ENCODE measurements at places on chromosomes 5 and 9. TPM values are rescaled to one million over a fixed set of nuclear protein-coding genes. Genes with fewer than 3 reads are reported as not detected.
A peak's percentile ranks its signal among the peaks of the same experiment; 100 is the strongest.

Gene LRRTM2
- total RNA-seq = under 0.01 TPM

Gene DCP2
- 24.5 TPM for total RNA-seq

Gene TMEM171
- total RNA-seq = 2.8 TPM

Gene ANKH
- total RNA-seq = 9.5 TPM

Gene CAMK2A
- not detected for total RNA-seq

Gene EQTN
- not detected for total RNA-seq

Gene OSMR
- 20.1 TPM for total RNA-seq

Gene IRX2
- total RNA-seq = 17.2 TPM

Gene HMCN2
- total RNA-seq = not detected

Gene NR6A1
- 1.1 TPM for total RNA-seq

Gene TRPM3
- total RNA-seq = not detected

Gene CAMK4
- total RNA-seq = 3.9 TPM

GRCh38 chr5:100603141-100603540 is 68.0 kb downstream of the FAM174A start:
- DNase-seq = no peak

DNA sequence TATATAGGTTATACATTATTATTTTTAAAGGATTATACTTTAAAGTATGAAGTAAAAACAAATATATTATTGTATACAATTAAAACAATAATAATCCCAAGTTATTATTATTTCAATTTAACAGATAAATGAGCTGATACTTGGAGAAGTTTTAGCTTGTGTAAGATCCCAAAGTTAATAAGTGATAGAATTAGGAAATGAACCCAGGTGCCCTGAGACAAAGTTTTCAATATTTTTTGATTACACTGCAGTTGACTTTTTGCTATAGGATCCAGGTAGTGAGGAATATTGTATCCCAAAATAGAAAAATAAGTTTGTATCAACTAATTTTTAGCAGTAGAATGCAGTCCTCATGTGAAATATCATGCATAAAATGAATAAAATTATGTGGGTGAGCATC is 543.2 kb upstream of the ZNF608 start:
- DNase-seq = no peak

DNA sequence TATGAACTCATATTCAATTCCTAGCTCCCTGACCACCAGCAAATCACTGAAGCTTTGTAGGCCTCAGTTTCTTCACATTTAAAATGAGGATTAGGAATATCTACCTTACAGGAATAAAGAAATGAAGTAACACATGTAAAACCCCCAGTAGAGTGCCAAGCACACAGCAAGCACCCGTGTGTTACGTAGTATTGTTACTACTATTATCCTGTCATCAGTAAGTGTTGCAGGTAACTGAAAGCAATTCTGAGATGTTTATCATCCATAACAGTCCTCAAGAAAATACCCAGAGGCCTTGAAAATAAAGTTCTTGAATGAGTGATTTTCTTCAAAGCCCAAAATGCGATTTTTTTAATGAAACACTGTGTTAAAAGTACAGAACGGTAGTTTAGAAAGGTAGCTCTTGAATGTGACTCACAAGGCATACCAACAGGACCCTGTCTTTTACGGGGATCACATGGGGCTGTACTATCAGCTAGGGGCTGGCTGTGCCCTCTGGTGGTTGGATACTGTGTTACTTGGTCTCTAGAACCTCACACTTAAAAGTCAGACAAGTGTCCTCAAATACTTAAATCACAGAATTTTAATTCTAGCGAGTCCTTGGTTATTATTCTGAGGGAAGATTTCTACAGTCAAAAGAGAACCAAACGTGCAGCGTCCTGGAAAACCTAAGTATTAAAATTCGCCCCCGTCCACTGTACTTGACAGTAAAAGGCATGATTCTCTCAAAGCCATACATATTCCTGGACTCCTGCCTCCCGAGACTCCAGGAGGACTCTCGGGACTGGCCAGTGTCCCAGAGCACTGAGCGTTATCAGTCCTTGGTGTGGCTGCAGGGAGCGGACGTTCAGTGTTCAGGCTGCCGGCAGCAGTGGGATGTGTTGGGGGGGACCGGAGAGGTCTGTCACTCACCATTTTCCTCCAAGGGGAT is 725 bp downstream of the NDUFB6 start:
- no peak for DNase-seq

GRCh38 chr9:11708899-11709298 is 984.3 kb upstream of the TYRP1 start:
- no peak for DNase-seq

GRCh38 chr5:154351141-154351540 is 94.7 kb upstream of the SAP30L start:
- DNase-seq = no peak

DNA sequence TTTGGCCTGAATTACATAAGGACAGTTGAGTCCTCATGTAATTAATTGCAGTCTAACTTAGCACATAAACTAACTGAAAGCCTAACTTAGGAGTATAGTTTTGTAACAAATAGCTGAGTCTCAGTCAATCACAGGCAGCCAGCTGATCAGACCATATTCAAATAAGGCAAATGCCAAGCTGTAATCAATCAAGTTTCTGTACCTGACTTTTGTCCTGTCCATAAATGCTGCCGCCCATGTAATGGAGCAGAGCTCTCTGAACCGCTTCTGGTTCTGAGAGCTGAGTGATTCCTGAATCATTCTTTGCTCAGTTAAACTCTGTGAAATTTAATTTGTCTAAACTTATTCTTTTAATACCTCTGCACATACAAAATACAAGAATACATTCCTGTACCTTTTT is 104.8 kb downstream of the TSSK1B start:
- no peak for DNase-seq

DNA sequence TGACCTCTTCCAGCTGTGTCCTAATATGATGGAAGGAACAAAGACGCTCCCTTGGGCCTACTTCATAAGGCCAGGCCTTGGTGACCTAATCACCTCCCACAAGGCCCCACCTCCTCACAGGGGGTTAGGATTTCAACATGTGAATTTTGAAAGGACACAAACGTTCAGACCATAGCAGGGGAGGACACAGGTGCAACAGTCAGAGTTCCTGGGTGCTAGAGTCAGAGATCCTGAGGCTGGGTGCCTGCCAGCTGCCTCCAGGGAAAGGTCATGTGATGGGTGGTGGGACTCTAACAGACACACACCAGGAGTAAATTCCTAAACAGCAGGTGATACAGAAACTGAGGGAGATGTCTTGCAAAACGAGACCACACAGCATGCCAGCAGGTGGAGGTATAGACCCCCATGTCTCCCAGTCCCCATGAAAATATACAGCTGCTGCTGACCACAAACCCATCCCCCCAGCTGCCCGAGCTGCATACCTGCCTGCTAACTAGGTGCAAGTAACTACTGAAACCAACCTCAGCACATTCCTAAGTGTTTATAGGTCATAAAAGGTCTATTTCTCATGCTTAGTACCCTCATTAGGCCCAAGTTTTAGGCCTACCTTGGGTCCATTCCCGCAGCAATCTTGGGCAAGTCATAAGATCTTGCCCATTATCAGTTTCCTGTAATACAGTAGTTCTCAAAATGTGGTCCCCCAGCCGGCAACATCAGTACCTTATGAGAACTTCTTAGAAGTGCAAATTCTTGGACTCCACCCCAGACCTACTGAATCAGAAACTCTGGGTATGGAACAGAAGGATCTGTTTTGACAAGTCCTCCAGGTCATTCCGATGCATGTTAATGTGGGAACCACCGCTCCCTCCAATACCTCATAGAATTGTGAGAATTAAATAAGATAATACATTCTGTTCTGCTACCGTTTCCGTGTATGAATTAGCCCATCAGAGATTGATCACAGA is 245.3 kb downstream of the ENC1 start:
- DNase-seq = peak; percentile 63

GRCh38 chr9:79134654-79135053 is 437.1 kb upstream of the TLE4 start:
- no peak for DNase-seq

- DNase-seq = no peak
Measured at GRCh38 chr9:135229701-135230385, 142.4 kb downstream of the OLFM1 start.

DNA sequence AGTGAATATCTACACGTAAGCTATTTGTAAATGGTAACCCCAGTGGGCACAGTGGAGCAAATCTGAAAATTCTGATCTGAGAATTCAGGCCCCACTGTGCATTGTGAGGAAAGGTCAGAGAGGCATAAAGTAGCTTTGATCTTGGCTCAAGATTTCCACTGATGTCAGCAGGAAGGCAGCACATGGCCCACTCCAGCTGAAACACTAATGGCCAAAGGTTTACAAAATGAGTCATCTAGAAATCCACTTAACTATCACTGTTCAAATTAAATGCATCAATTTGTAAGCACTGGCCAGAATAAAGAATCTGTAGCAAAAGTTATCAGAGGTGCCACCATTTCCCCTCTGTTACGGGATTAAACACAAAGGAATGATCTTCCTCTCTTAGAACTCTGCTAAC is 191.6 kb downstream of the C9orf152 start:
- peak; percentile 61 for DNase-seq

DNA sequence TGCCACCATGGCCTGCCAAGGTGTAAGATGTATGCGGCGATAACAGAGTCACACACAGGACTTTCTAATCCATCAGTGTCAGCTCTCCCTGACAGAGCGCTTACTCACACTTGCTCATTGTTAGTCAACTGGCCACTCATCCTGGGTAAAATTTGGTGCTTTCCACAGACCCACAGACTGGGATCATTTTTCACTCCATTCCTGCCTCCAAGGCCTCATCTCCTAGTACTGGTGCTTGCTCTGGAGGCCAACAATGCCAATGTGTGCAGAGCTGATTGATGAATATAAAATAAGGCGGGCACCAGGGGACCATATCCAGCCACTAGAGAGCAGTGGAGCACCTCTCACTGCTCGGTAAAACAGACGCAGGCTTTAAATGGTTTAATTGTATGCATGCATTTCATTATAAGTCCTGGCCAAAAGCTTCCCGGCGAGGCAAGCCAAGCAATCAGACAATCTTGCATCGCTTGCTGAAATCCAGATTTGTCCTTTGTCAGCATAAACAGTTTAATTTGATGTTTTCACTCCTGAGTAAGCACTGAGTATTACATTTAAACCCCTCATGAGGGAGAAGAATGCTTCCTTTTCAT is 22.3 kb downstream of the PSMB7 start:
- DNase-seq = peak; percentile 84

DNA sequence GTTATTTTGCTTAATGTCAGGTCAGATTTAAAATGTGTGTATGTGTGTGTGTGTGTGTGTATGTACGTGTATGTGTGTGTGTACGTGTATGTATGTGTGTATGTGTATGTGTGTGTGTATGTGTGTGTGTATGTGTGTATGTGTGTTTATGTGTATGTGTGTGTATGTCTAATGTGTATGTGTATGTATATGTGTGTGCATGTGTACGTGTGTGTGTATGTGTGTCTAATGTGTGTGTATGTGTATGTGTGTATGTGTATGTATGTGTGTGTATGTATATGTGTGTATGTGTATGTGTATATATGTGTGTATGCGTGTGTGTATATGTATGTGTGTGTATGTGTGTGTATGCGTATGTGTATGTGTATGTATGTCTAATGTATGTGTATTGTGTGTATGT is 125.1 kb upstream of the PHYKPL start:
- DNase-seq = no peak

DNA sequence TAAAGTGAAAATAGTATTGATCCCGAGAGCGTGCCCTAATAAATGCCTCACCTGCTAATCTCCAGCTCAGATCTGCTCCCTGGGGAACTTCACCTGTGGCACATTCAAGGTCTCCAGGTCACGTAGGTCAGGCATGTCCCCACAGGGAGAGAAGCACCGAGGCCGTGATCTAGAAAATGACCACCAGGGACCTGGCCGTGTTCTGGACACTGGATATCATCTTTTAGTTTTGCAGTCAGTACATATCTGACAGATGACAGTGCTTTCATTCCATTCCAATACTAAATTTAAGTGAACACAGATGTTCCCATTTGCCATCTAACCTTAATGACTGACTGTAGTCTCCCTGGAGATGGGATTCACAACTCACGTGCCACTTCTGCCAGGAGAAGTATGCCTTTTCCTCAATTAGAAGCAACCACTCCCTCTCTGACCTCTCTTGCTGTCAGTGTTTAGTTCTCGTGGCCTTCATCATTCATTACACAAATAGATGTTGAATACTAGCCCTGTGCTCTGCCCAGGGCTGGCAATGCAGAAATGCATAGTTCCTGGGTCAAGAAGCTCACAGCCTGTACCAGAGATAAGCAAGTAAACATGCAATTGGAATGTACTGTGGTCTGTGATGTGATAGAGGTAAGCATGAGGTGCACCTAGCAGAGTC is 276.5 kb downstream of the NTRK2 start:
- no peak for DNase-seq

- peak; percentile 45 for DNase-seq
Measured at GRCh38 chr9:99433555-99433954, 211.5 kb downstream of the SEC61B start.

DNA sequence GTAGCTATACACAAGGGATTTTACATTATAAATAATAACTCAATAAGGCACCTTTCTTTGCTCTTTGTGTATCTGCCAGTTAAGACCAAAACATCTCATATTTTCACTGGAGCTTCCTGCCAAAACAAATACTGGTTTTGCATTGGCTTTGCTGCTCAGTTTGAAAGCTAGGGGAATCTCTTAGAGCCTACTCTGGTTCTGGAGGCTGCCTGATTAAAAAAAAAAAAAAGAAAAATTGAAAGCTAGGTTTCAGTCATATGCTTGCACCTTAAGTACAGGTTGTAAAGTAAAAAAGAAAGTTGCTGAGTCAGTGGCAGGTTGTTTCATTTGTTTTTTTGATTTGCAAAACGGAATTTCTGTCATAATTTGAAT is 2.3 kb downstream of the DENND4C start:
- no peak for DNase-seq

DNA sequence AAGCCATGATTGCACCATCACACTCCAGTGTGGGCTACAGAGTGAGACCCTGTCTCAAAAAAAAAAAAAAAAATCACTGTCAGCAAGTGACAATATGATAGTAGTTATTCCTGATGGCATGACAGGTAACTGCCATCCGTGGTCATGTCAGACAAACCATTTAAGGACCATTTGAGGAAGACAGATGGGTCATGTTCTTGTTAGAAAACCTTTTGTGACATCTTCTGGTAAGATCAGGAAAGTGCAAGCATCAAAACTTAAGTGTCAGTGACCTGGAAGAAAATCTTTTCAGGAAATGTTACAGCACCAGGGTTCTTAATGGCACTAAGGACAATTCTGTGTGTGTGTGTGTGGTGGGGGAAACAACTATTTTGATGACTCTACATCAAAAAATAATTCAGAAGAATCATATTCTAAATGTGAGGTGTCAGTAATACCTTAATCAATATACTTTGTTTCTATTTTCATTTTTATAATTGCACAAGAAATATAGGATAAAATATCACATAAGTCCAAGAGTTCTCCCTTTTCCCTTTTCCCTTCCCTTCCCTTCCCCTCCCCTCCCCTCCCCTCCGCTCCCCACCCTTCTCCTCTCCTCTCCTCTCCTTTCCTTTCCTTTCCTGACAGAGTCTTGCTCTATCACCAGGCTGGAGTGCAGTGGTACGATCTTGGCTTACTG is 17.8 kb downstream of the SLC38A9 start:
- DNase-seq = no peak

- no peak for DNase-seq
Measured at GRCh38 chr5:99133921-99134320, 205.1 kb upstream of the CHD1 start.

Measured in epithelial cell of proximal tubule (primary cell).